ENCODE measurements at places on chromosomes 12 and 14.
A peak's percentile ranks its signal among the peaks of the same experiment; 100 is the strongest.

GRCh38 chr12:8991371-8992345, 2.3 kb downstream of the KLRG1 start:
- no peak for DNase-seq

GRCh38 chr12:17108877-17109541, 503.0 kb upstream of the LMO3 start:
- peak; percentile 8 for DNase-seq

GRCh38 chr14:81371802-81372201, 28.3 kb downstream of the STON2 start:
- no peak for DNase-seq

DNA sequence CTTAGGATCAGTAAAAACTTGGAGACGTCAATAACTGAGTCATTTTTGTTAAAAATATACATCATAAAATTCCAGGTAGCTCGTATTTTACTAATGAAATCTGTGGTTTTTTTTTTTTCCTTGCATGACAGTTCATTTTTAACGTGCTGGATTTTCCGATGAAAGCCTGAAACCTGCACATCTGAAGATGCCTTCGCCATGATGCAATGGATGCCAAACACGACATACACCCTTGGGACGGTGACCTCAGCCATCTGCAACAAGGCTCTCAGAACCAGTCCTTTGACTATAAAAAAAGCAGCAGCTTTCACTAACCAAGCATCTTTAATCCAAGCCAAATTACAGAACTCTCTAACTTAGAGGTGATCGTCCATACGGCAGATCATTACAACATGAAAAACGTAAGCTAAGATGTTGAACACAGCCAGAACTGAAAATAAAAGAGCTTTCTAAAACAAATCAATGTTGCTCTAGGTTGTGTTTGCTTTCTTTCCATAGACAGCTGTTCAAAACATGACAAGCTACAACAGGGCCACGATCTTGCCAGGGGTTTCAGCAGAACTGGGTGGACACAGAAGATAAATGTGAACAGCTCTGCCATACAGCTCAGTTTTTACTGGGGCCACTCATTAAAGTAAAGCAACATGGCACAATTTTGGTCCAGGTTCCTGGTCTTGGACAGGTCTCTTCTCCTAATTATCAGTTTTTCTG, 7.8 kb downstream of the NIN start:
- no peak for DNase-seq

DNA sequence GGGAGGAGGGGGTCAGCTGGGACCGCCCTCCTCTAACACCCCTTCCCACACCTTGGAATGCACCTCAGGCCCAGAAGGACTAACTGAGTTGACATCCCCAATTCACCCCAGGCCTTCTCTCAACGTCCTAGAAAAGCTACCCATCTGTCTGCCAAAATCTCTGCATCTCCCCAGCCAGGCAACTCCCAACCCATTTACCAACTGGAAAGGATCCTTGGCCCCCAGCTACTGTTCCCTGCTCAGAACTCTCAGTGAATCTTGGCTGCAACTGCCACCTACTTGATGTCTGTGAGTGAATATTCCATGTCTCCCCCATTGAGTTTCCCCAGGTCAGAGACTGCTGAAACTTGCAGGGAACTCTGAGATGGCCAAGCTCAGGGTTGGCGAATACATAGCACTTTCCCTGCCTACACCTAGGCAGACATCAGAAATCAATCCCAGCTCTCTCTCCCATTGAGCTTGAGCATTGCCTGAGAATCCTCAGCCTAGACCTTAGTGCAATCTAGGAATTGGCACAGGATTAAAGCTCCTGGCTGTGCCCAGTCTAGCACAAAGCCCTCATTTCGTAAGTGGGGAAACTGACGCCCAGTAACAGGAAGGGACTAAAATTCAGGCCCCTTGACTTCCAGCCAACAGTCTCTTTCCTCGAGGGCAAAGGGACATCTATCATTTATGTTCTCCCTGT, 71.9 kb upstream of the NCOR2 start:
- no peak for DNase-seq

GRCh38 chr14:42141328-42141727, 534.7 kb downstream of the LRFN5 start:
- no peak for DNase-seq

GRCh38 chr12:50971946-50972345, 19.6 kb downstream of the HIGD1C start:
- DNase-seq = no peak

GRCh38 chr12:27382171-27382795, 49.6 kb downstream of the BMAL2 start:
- DNase-seq = peak; percentile 61

DNA sequence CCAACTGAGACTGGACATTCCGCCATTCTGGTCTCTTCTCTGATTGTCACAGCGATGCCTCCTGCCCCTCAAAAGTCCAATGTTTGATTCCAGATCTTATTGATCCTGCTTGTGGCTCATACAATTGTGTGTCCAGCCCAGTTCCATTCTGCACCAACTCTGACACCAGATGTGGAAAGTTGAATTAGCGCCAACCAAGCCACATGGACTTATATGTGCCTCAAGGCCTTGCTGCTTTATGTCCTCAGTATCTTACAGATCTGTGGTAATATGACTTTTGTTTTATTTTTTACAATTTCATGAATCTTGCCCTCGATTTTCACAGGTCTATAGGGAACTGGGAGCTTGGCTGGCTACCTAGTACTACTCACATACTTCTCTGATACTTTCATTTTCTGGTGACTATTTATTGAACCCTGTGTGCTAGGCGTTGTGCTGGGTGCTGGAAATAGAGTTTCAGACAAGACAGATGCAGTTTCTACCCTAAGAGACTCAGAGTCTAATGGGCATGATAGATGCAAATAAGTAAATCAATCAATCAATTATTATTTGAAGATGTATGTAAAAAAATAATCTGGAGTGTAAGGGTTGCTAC, 472.0 kb downstream of the TMTC2 start:
- DNase-seq = no peak

DNA sequence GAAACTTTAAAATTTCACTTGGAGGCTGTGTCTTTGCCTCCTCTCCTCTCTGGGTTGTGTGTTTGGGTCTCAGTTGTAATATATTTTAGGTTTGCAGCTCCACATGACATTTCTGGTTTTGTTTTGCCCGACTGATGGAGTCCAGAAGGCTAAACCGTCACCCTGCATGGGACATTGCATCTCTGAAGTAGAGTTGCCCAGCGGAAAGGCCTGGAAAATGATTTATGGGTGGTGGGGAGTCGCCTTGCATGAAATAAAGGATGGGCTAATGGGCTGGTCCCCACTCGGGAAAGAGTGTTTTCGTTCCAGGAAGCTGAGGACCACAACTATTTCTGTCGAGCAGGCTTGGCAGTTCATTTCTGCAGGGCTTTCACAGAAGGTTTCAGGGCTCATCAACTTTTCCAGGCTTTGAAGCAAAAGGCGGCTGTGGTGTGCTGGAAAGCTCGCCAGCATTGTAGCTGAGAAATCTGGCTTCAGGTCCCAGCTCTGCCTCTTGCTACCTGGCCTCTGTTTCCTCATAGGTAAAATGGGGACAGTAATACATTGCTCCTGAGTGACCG, 74.8 kb upstream of the GSC start:
- DNase-seq = peak; percentile 42

GRCh38 chr14:70094631-70095030, 94.1 kb downstream of the SLC8A3 start:
- no peak for DNase-seq

GRCh38 chr14:68757618-68758081, 35.2 kb downstream of the ZFP36L1 start:
- peak; percentile 92 for DNase-seq

DNA sequence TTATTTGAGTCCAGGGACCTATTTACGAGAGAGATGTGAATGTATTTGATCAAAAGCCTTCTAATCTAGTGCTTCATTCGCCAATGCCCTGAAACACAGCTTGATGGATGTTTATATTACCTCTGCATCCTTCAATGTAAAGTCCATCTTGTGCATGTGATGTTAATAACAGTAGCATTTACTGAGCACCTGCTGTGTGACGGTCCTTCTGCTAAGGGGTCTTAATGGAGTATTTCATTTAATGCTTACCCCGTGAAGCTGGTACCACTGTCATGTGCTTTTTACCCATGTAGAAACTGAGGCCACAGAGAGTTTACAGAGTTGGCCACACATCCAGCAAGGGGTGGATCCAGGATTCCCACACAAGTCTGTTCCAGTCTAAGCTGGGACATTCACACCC, 237.3 kb downstream of the ADGRD1 start:
- no peak for DNase-seq

- DNase-seq = no peak
Observed at GRCh38 chr14:76491172-76491930, 115.4 kb downstream of the ESRRB start.

GRCh38 chr12:56530390-56531055, 8.9 kb downstream of the RBMS2 start:
- DNase-seq = no peak

GRCh38 chr12:1457901-1458300, 136.5 kb downstream of the FBXL14 start:
- no peak for DNase-seq

DNA sequence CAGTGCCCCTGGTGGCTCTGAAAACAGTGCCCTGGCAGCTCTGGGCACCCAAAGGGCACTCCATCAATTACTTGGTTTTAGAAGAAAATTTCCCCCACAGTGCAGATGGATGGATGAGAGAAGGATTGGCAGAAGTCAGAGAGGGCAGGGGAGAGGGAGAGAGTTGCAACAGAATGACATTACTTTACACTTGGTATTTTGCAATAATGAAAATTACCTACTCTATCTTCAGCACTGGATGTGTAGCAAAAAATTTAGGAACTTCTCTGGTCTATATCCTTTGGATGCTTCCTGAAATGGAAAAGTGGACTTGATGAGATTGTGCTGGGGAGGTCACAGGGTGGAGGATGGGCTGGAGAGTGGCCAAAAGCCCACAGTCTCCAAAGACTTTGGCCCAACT, 193.2 kb downstream of the CHST11 start:
- DNase-seq = no peak

DNA sequence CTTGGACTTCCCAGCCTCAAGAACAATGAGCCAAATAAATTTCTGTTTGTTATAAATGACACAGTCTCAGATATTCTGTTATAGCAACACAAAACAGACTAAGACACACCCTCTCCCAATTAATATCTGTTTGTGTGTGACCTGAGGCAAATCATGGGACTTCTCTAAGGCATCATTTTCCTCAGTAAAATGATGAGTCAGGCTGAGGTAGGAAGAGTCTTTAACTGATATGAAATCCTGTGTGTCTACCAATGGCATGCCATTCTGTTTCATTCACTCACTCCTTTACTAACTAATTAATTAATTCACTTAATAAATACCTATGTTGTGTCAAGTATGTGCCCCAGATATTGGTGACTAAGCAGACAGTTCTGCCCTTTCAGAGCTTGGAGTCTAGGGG, 258.4 kb upstream of the CRY1 start:
- DNase-seq = no peak

DNA sequence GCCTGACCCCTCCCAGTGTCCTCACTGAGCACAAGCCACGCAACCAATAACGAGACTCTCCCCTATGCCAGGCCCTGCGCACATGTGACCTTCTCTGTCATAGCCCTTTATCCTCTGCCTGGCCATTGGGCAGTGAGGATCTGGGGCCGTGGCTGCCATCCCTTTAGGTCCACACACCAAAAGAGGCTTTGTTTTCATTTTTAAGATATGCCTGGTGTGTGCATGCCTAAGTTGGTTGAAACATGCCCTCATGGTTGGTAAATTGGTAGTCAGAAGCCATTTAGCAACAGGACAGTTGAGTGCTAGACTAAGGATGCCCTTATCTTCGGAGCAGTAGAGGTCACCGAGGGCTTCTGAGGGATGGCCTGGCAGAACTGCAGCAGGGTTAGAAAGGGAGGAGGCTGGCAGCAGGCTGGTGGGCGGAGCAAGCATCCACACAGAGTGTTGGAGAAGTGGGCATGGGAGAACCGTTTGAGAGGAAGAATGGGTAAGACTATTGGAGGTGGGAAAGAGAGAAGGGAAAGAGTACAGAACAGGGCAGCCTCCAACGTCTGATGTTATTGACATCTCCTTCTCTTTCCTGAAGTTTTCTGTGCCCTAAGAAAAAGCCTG, 75.1 kb downstream of the SLC24A4 start:
- DNase-seq = no peak

- peak; percentile 88 for DNase-seq
Observed at GRCh38 chr14:90627478-90627877, 188.8 kb downstream of the TTC7B start.

GRCh38 chr14:56676042-56676441, 96.4 kb downstream of the TMEM260 start:
- no peak for DNase-seq

DNA sequence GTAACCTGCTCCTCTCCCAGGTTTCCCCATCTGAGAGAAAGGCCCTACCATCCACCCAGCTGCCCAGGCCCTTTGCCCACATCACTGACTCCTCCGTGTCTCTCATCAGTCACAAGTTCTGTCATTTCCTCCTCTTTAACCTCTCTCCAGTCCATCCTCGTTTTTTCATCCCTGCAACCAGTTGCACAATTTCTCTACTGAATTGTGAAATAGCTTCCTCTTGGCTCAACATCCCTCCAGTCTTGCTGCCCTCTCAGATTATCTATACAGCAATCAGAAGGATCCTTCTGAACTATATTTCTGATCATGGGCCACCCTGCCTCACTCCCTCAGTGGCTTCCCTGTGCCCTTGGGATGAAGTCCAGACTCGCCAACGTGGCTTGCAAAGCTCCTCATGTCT, 6.8 kb downstream of the FAM161B start:
- no peak for DNase-seq

GRCh38 chr12:113469949-113470743, 1.5 kb downstream of the LHX5 start:
- DNase-seq = no peak

GRCh38 chr14:72060460-72060859, 128.2 kb downstream of the RGS6 start:
- DNase-seq = no peak

DNA sequence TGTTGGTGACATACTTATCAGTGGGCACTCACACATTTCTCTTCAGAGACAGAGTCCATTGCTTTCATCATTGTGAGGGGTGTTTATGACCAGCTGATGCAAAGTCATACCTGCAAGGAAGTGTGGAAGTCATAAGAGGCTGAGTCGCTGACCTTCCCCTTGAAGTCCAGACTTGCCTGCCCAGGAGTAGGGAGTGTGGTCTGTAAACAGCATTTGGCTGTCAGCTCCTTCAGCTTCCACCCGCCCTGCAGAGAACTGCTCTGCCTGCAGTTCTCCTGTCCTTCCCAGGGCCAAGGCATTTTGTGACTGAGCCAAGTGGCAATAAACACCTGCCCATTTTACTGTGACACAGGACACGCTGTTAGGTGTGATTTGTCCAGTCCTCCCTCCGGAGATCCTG, 801.3 kb downstream of the BCL11B start:
- DNase-seq = no peak

- DNase-seq = no peak
Observed at GRCh38 chr12:32134101-32134888, 27.6 kb downstream of the BICD1 start.

DNA sequence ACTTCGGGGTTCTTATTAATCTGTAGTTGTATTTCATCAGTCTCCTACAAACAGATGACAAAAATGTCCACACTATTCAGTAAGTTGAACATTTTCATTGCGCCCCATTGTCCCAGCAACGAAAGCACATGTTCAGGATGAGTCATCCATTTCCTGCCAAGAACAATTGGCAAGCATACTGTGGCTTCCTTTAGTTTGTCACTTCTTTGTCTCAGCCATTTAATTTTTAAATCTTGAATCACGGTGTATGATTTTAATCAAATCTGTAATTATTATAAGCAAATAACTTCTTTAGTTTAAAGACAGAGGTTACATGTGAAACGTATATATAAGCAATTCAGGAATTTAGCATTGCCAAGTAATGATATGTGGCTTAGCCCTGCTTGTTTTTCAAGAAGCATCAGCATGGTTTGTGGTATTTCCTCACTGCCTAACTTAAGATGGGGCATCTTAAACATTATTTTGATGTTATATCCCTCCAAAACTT, 211.3 kb upstream of the KRR1 start:
- DNase-seq = peak; percentile 25

GRCh38 chr14:100654025-100654813, 67.0 kb upstream of the BEGAIN start:
- no peak for DNase-seq
